ENCODE measurements at places on chromosomes 7 and 10.
A peak's percentile ranks its signal among the peaks of the same experiment; 100 is the strongest.

DNA sequence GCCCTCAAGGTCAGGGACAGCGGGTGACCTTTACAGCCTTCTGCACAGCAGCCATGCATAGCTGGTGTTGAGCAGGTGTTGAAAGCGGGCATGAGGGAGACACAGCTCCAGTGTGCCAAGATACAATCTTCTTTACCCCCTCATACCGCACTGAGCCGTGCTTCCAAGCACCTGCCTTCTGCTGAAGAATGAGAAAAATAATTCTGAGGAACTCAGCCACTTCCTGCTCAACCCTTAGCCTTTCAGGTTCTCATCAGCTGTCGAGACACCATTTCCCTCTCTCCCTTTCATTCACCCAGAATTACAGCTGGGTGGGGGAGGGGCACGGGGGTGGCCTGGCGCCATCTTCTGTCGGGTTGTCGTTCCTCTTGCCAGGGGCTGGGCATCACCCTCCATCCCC, 58.6 kb downstream of the COL13A1 start:
- DNase-seq = no peak

- DNase-seq = no peak
Observed at GRCh38 chr7:106201164-106201563, 83.6 kb downstream of the NAMPT start.

DNA sequence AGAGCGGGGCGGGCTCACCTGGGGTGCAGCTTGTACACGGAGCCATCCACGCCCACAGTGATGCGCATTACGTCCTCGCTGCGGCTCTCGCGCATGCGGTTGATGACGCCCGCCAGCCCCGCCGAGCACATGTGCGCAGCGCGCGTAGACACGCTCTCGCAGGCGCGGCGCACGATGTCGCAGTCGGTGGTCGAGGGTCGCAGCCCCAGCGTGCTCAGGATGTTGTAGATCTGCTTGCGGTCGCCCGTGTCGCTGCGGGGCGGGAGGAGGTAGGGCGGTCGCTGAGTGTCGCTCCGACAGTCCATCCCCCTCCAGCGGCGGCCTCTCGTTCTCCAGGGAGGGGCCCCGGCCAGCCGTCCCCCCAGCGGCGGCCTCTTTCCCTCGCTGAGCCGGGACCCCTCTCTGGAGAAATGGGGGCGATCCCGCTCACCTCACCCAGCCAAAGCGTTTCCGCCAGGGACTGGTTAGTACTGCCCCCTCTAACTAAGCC, 4.4 kb upstream of the MYL7 start:
- DNase-seq = peak; percentile 24

DNA sequence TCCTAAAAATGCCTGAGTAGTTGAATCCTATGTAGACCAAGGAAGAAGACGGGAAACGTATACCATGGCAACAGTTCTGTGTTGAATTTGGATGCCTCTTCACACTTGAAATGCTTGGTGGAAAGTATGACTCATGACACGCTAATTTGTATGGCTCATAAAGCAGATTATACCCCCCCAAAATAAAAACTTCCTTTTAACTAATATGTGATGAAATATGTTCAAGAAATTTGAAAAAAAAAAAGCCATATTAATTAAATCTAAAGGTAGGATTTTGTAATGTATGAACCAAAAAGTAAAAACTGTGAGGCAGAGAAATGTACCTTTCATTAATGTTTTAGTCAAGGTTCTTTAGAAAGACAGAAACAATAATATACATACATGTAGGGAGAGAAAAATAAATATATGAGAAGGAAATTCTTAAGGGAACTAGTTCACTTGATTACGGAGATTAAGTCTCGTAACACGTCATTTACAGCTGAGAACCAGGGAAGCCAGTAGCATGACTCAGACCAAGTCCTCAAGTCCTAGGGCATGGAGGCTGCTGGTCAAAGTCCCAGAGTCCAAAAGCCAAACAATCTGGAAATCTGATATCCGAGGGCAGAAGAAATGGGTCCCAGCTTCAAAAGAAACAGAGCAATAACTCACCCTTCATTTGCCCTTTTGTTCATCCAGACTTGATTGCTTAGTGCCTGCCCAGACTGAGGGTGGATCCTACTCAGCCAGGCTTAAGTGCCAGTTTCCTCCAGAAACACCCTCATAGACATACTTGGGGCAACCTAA, 485.1 kb downstream of the SEMA3D start:
- DNase-seq = no peak

- DNase-seq = no peak
Observed at GRCh38 chr10:49228677-49229076, 40.5 kb upstream of the TMEM273 start.

DNA sequence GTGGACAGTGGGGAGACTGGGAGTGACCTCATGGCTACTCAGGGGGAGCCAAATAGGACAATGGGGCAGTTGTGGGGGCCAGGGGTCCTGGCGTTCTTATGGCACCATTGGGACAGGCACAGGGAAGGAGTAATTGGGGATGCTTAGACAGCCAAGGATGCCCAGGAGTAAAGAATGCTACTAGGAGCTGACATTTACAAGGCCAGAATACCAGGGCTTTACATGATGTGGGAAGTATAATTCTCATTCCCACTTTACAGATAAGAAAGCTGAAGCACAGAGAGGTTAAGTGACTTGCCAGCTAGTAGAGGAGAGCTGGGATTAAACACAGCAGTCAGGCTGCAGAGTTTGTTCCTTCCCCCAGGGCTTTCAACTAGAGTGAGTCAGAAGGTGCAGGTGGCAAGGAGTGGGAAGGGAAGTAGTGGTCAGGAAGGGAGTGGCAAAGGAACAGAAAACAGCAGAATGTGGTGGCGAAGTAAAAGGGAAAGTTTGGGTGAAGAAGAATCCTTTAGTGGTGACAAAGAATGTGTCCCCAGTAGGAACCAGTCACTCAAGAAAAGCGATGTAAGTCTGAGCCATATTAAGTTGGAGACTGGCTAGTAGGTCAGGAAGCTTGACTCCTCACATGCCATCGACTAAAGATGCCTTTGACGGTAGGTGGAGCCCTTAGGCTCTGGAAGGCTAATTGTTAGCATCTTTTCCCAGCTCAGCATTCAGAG, 32.8 kb downstream of the CPVL start:
- DNase-seq = no peak

GRCh38 chr7:129664029-129665012, 52.8 kb downstream of the NRF1 start:
- DNase-seq = no peak

DNA sequence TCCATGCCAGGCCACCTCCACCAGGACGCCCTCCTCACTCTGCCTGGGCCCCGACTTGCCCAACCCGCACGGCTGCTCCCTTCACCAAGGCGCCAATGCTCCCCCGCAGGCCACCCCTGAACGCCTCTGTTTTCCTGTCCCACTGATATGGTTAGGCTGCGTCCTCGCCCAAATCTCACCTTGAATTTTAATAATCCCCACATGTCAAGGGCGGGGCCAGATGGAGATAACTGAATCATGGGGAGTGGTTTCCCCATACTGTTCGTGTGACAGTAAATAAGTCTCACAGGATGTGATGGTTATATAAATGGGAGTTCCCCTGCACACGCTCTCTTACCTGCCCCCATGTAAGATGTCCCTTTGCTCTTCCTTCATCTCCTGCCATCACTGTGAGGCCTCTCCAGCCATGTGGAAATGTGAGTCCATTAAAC, 29.8 kb downstream of the RSU1 start:
- peak; percentile 65 for DNase-seq

- DNase-seq = no peak
Observed at GRCh38 chr10:73814896-73815718, 3.7 kb upstream of the NDST2 start.

- DNase-seq = no peak
Observed at GRCh38 chr10:99870123-99870730, 87.8 kb downstream of the ABCC2 start.

GRCh38 chr7:74356589-74357315, 67.5 kb downstream of the CLIP2 start:
- DNase-seq = no peak

GRCh38 chr10:125101049-125101448, 59.3 kb downstream of the CTBP2 start:
- DNase-seq = no peak

- no peak for DNase-seq
Observed at GRCh38 chr10:67385566-67385965, 310.4 kb downstream of the CTNNA3 start.

DNA sequence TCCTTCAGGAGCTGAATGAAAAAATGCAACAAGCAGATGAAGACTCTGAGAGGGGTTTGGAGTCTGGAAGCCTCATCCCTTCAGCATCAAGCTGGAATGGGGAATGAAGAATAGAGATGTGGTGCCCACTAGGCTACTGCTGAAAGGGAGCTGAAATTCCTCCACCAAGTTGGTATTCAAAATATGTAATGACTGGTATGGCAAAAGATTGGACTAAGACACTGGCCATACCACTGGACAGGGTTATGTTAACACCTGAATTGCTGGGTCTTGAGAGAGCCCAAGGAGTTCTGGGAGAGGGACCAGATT, 5.4 kb downstream of the IFIT2 start:
- DNase-seq = no peak

DNA sequence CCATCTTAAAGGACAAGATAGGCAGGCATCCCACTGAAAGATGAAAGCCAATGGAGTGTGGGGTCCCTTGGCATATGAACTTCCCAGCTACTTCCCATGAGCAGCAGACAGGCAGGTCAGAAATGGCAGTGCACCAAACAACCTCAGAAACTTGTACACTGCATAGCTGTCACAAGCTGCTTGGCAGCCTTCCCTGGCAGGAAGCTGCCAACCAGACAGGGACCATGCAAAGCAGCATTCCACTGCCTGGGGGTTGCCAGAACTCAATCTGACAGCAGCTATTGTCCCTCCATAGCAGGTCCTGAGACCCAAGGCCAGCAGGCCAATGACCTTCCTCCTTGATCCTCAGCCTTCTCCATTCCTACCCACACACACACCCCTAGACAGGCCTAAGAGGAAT, 139.5 kb downstream of the PLCE1 start:
- no peak for DNase-seq

GRCh38 chr10:103192089-103192450, 1.0 kb downstream of the NT5C2 start:
- DNase-seq = no peak

- no peak for DNase-seq
Observed at GRCh38 chr10:124384172-124384571, 34.6 kb downstream of the OAT start.

- no peak for DNase-seq
Observed at GRCh38 chr10:29687421-29688164, 52.8 kb upstream of the SVIL start.

DNA sequence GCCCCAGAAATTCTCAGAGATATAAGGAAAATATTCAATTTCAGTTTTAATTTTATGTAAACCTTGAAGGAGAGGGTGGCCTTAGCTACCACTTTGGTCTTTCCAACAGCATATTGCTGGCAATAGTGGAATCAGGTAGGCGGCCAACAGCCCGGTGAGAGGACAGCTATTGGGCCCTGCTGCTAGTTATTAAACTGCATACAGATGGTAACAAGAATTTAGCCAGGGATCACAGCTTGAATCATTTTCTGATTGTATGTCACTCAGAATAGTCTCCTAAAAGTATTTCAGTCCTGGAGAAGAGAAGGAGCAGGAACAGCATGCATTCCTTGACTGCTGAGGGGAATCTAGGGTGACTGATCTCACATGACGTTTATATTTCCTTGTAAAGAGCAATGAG, 261.4 kb upstream of the SMIM30 start:
- no peak for DNase-seq

GRCh38 chr10:124450783-124451057, 885 bp upstream of the NKX1-2 start:
- no peak for DNase-seq

DNA sequence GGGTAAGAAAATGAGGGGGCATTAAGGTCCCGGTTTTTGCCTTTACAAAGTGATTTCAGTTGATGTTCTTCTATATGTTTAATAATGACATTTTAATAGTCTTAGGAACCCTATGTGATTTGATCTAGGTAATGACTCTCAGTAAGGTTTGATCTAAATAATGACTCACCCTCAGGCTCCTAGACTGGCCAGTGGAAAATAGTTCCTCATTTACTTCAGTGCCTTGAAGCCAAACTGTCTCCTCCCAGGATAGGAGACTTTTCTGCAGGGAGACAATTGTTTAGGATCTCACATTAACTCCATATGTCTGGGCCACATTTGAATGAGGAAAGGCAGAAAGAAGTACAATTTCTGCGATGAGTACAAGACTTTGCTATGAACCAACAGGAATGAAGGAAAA, 1331.9 kb downstream of the XPNPEP1 start:
- DNase-seq = no peak

GRCh38 chr10:119007211-119007574, 22.3 kb upstream of the NANOS1 start:
- DNase-seq = no peak

GRCh38 chr10:113539789-113540188, 13.1 kb upstream of the HABP2 start:
- no peak for DNase-seq

GRCh38 chr10:8049865-8050555, 4.5 kb upstream of the GATA3 start:
- no peak for DNase-seq

- no peak for DNase-seq
Observed at GRCh38 chr10:73073627-73074026, 23.0 kb downstream of the P4HA1 start.

DNA sequence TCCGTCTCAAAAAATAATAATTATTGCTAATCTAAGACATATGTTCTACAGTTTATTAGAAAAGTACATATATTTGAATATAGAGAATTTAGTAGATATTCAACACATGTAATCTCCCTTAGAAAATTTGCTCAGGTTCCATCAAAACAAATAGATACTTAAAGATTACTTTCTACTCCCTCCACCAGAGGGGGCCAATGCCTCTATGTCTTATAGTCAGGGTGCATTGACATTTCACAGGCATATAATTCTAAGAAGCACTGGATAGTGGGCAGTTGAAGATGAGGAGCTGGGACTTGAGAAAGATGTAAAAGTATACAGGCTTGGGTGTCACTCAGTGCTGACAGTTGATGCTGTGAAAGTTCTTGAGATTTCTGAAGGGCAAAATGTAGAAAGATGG, 301.6 kb upstream of the HPS1 start:
- no peak for DNase-seq

DNA sequence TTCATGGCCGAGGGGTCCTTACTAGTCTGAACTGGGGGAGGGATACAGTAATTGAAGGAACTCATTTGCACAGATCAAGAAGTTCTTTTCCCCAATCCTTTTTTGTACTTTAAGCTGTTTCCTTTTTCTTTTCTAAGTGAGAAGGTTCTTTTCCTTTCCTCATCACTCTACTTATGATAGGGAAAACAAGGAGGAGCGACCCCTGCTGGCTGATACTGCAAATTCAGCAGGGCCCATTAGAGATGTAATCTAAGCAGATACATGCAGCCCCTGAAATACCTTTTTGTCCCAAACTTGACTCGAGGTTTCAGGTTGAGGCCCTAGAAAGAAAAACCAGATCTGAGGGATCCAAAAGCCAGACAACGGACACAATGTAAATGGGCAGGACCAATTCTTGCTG, 305.5 kb downstream of the DNAJB9 start:
- no peak for DNase-seq

- DNase-seq = no peak
Observed at GRCh38 chr10:51273574-51273973, 199.3 kb downstream of the PRKG1 start.

GRCh38 chr7:7816084-7816483, 97.7 kb upstream of the RPA3 start:
- DNase-seq = no peak

- no peak for DNase-seq
Observed at GRCh38 chr10:7659560-7659959, 7.2 kb downstream of the ITIH5 start.

All from activated CD4-positive, alpha-beta T cell treated with anti-CD3 and anti-CD28 coated beads, Interleukin-2, amount 50 U/mL, for 24 hours (primary cell).